Kidney epithelial cell (primary cell): ENCODE measurements at places on chromosomes 12 and 14. TPM values are rescaled to one million over a fixed set of nuclear protein-coding genes. Genes with fewer than 3 reads are reported as not detected.

DNA sequence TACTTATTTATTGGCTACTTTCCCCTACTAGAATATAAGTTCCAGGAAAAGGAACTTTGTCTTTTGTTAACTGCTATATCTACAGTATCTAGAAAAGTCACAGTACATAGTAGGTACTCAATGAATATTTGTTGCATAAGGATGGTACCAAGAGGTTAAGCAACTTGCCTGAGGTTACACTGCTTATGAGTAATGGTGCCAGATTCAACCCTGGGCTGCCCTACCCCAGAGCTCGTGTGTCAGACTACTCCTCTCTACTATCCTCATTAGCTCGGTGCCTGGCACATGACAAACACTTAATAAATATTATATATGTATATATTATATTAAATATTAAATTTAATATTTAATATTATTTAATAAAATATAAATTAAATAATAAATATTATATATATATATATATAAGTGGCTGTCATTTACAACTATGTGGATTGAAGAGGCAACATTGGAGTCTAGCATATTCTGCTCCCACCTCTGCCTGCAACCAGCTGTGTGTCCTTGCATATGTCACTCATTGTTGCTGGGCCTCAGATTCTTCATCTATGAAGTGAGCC is 25.4 kb downstream of the UTP20 start:
- no peak for DNase-seq

GRCh38 chr12:48389409-48389808 is 38.7 kb upstream of the ZNF641 start:
- DNase-seq, result no peak

- DNase-seq, result no peak
These were observed 1201.5 kb downstream of the BCL11B start for GRCh38 chr14:98070536-98070935.

- DNase-seq, result no peak
These were observed 64.9 kb downstream of the FRMD6 start for GRCh38 chr14:51716610-51717009.

GRCh38 chr14:74634481-74634880 is 22.4 kb upstream of the LTBP2 start:
- no peak for DNase-seq

- no peak for DNase-seq
These were observed 135.1 kb downstream of the SLC38A1 start for GRCh38 chr12:46133751-46134150.

DNA sequence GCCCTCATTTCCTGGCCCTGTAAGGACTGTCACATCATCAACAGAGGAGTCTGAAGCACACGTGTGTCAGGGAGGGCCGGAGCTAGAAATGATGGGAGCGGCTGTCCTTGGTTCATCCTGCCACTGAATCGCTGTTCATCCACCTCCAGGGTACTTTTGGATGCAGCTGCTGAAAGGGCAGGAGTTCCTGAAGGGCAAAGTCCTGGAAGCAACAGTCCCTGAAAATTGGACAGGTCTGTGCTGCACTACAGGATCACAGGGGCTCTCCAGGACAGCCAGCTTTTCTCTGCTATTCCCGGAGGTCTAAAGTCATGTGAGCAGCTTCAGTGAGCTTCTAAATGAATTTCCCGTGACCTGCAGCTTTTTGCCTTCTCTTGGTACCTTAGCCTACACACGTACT is 17.7 kb downstream of the POU6F1 start:
- DNase-seq, result no peak

DNA sequence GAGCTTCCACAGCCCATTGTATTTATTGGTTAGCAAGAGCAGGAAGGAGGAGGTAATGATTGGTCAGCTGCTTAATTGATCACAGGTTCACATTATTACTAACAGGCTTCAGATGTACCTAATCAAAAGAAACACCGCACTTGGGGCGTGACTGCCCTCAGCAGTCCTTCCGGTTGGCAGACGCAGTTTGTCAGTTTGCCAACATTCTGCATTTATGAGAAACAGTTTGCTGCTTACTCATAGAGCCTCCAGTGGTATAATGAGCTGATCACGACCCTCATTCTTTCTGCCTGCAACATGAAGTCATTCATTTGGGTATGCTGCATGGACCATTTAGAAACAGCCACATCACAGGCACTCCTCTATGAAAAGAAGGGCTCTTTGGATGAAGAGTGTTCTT is 42.5 kb upstream of the PPM1H start:
- peak; percentile 7 for DNase-seq

- DNase-seq, result no peak
These were observed 117.2 kb downstream of the CACNA1C start for GRCh38 chr12:2169940-2170339.

DNA sequence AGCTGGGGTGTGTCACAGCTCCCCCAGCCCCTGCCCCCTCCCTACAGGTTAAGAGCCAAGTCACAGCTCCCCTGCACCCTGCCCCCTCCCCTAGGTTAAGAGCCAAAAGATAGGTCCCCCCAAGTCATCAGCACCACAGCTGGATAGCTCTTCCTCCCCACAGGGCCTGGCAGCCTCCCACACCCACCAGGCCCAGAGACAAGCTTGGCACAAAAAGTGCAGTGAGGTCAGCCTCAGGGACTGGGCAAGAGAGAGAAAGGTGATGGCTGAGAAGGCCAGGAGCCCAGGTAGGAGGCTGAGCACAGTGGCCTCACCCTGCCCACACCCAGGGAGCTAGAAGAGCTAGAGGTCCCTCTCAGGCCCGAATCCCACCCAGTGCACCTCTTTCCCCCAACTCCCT is 8.7 kb downstream of the ITGA7 start:
- no peak for DNase-seq

The SRSF5 gene
- total RNA-seq, result 103 and 130 TPM in 2 replicates

The ERP27 gene
- total RNA-seq, result 0.07 and 0.13 TPM in 2 replicates

The LRP1-AS gene
- total RNA-seq, result not detected in 2 replicates

The VWF gene
- 0.42 and 1.5 TPM in 2 replicates for total RNA-seq

The NANOG gene
- 0.34 TPM in 1 of 2 replicates, not detected in the other for total RNA-seq

The KCNC2 gene
- total RNA-seq, result 0.14 TPM in 1 of 2 replicates, not detected in the other

The KLHL33 gene
- 0.08 TPM in 1 of 2 replicates, not detected in the other for total RNA-seq

The PIWIL1 gene
- 0.08 and 0.27 TPM in 2 replicates for total RNA-seq

The AVPR1A gene
- 0.13 and 0.14 TPM in 2 replicates for total RNA-seq

The TMED10 gene
- total RNA-seq, result 271 and 309 TPM in 2 replicates

The BIN2 gene
- not detected in 2 replicates for total RNA-seq
